A549 treated with Hydrocortisone at 1 μM for 4 hours (cell line): ENCODE measurements at places on chromosomes 4 and X. TPM values are rescaled to one million over a fixed set of nuclear protein-coding genes. Genes with fewer than 3 reads are reported as not detected.

Gene AFP
- 1.5 to 4.3 TPM (median 2.3 TPM) in 5 replicates for total RNA-seq

Gene VCX3A
- total RNA-seq: not detected in 5 replicates

Gene SPP1
- 136 to 194 TPM (median 162 TPM) in 5 replicates for total RNA-seq

Gene DNAAF6
- not detected in 5 replicates for total RNA-seq

Gene SLC2A9
- 0.31 to 0.69 TPM (median 0.59 TPM) in 5 replicates for total RNA-seq

Gene TMEM154
- 0.02 to 0.29 TPM (median 0.14 TPM) in 5 replicates for total RNA-seq

Gene MAGEB2
- total RNA-seq: not detected in 5 replicates

Gene ZNF732
- total RNA-seq: not detected in 5 replicates

Gene GPRASP3
- 2.9 to 4.7 TPM (median 3.5 TPM) in 5 replicates for total RNA-seq

Gene LDOC1
- total RNA-seq: 80.0 to 94.3 TPM (median 91.3 TPM) in 5 replicates

Gene NXT2
- 7.1 to 12.5 TPM (median 9.3 TPM) in 5 replicates for total RNA-seq

Gene FAM47A
- total RNA-seq: not detected in 5 replicates

Gene ALAS2
- not detected in 5 replicates for total RNA-seq

Gene CHRDL1
- total RNA-seq: not detected in 5 replicates

Gene MAOA
- total RNA-seq: 0.73 to 1.4 TPM (median 0.86 TPM) in 5 replicates

Gene CT45A10
- 0.31 to 0.67 TPM (median 0.44 TPM) in 5 replicates for total RNA-seq

Gene CT45A9
- not detected in 5 replicates for total RNA-seq

Gene CLCN5
- total RNA-seq: 1.6 to 4.0 TPM (median 2.6 TPM) in 5 replicates

Gene ZGRF1
- total RNA-seq: 2.5 to 3.6 TPM (median 3.1 TPM) in 5 replicates

Gene CXCL1
- 6.0 to 7.6 TPM (median 6.6 TPM) in 5 replicates for total RNA-seq

Gene RBM47
- total RNA-seq: 19.6 to 28.3 TPM (median 25.4 TPM) in 5 replicates

Gene ETDA
- total RNA-seq: not detected in 5 replicates

Gene CT45A5
- 0.10 to 0.13 TPM (median 0.12 TPM) in 3 of 5 replicates, not detected in the others for total RNA-seq
